Activated CD4-positive, CD25-positive, alpha-beta regulatory T cell treated with anti-CD3 and anti-CD28 coated beads, Interleukin-2, amount 50 U/mL, for 72 hours (primary cell): ENCODE measurements at places on chromosomes 2 and 18.

DNA sequence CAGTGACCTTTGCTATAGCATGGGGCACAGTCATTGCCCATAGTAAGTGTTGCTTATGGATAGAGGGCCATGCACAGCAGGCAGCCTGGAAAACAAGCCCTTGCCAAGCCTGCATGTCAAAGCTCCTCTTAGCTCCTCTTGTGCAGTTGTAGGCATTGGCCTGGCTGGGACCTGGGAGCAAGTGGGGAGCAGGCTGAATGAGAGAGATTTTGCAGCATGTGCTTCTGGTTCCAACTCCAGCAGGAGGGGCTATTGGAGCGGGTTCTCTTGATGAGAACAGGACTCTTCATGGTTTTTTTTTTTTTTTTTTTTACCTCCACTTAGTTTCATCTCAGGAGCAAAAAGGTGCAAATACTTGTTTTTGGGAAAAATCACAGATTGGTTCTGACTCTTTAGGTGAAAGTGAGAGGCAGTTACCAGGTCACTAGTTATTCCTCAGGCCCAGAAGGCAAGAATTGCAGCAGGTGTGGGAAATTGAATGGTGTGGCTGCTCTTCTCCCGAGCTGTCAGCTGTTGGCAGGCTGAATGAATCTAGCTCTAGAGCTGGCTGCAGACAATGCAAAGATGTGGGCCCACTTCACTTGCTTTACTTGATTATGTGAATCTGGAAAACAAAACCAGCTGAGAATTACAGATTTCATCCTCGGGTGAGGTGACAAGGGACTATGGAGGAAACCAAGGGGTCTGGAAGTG, 95.9 kb downstream of the MAP4K4 start:
- no peak for DNase-seq

DNA sequence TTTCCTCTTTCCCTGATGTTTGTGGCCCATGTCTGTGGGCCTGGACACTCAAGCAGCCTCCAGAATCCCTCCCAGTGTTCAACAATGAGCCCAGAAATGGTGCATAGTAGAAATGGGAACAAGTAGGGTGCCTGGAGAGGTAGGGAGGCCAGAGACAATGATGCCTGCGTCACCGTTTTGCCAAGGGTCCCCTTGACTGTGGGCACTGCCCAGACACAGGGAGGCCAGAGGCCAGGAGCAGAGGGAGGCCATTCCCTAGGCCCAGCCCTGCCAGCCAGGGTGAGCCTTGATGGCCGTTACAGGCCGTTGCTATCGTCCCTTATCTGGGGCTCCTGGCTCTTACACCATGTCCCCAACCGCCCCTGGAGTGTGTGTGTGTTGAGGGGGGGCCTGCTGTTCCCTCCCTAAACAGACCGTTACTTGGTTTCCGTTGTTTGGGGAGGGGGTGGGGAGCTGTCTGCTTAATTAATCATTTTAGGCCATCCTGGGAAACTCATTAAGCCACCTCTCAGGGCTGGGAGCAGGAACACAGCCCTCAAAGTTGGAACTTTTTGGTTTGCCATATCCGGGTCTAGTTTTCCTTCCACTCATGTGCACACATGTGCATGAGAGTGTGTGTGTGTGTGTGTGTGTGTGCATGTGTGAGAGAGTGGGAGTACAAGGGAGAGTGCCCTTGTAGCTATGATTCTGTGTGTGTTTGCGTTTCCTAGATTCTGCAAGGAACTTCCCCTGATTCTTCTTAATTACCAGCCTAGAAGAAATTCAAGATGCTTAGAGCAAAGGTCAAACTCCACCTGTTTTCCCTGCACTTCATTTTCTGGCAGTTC, 135.2 kb upstream of the HAAO start:
- DNase-seq, result no peak

DNA sequence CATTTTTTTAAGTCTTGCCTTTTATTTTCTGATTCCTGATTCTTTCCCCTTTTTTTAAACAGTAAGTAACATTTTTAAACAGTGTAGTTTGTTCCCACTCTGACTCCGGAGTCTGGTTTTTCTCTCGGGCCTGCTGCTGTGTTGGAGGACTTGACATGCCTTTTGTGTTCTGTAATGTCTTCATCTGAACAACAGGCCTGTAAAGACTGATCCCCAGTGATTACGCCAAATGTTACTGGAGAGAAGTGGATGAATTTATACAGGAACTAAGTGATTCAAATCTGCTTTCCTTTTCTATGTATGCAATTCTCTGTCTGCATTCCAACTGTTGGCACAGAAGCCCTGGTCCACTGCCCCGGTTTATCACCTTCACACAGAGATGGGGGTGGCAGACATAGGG, 54.3 kb upstream of the RMDN2 start:
- DNase-seq, result no peak

GRCh38 chr2:85393836-85394235, 16.3 kb downstream of the CAPG start:
- DNase-seq, result no peak

DNA sequence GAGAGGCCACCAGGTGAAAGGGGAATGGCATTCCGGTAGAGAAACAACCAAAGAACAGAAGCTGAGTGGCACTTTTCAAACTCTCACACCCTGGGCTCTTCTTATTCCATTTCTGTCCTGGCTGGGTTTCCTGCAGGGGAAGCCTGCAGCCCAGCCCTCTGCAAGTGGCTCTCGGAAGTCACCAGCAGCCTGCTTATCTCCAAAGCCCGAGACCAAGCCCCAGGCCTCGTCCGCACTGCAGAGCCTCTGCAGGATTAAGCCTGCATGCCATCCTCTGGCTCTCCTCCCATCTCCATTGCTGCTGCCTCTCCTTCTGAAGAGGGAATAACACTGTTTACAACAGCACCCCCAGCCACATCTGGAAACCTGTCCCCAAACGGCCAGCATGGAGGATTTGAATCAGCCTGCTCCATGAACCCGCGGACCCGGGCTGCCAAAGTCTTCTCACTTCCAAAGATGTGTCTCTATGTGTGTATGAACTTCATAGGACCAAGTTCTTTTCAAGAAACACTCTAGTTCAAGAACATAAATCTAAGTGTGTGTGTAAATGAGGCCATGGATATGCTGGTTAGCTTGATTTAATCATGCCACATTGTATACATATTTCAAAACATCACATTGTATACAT, 54.2 kb downstream of the DIPK1C start:
- DNase-seq, result no peak
